Lower leg skin (tissue), 4 donors: ENCODE measurements at places on chromosomes 7 and 10.
A peak's percentile ranks its signal among the peaks of the same experiment; 100 is the strongest.

DNA sequence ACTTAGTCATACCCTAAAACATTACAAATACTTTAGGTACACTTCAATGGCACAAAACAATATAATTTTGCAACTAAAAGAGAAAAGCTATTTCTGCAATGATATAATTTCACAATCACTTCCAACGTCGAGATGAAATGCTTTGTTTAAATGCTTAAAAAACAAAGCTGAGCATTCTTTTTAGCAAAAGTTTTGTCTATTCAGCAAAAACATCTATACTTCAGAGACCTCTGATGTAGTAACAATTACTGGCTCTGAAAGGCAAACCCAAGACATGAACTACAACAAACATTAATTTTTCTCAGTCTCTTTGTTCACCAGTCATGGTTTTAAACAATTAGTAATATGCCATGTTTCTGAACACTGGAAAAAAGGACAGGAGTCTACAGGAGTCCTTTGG, 16.4 kb downstream of the OAT start:
- DNase-seq: no peak

GRCh38 chr10:121804460-121804859, 123.4 kb downstream of the ATE1 start:
- DNase-seq: no peak

- DNase-seq: no peak
Measured at GRCh38 chr7:19020711-19021110, 96.7 kb downstream of the TWIST1 start.

DNA sequence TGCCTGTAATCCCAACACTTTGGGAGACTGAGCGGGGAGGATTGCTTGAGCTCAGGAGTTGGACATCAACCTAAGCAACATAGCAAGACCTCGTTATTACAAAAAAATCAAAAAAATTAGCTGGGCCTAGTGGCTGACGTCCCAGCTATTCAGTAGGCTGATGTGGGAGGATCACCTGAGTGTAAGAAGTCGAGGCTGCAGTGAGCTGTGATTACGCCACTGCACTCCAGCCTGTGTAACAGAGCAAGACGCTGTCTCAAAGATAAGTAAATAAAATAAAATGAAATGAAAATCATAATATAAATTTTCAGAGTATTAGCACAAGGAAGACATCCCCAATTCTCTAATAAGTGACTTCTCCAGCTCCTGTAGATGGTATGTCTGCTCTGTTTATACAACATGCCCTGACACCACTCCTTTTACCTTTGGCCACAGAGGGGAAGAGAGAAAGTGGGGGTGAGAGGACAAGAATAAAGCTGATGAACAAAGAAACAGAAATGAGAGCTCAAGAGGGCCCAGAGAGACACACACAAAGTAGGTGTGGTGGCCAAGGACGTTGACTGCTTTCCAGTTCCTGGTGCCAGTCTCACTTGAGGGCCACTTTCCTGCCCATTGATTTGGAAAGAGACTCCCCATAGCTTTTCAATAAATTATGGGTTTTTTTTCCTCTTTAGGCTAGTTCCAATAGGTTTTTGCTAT, 62.9 kb downstream of the PTTG1IP2 start:
- DNase-seq: no peak

GRCh38 chr10:72790216-72790990, 98.5 kb downstream of the MCU start:
- no peak for DNase-seq

- DNase-seq: no peak
Measured at GRCh38 chr7:3517344-3517743, 216.3 kb downstream of the SDK1 start.

- DNase-seq: no peak
Measured at GRCh38 chr10:36089790-36090440, 447.8 kb upstream of the FZD8 start.

DNA sequence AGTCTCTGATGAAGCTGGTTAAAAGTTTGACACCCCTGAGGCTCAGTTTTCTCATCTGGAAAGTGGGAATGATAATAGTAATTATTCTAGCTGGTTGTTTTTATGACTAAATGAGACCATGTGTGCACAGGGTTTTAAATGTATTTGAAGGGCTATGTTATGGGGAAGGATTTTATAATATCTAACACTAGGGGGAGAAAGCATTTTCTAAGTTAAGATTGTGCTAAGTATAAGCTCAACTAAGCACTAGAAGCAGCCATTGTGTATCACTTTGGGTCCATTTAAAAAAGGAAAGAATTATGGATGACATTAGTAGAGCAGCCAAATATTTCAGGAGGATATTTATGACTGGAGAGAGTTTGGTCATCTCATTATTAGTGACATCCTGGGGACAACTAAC, 49.5 kb upstream of the CREB5 start:
- DNase-seq: no peak

DNA sequence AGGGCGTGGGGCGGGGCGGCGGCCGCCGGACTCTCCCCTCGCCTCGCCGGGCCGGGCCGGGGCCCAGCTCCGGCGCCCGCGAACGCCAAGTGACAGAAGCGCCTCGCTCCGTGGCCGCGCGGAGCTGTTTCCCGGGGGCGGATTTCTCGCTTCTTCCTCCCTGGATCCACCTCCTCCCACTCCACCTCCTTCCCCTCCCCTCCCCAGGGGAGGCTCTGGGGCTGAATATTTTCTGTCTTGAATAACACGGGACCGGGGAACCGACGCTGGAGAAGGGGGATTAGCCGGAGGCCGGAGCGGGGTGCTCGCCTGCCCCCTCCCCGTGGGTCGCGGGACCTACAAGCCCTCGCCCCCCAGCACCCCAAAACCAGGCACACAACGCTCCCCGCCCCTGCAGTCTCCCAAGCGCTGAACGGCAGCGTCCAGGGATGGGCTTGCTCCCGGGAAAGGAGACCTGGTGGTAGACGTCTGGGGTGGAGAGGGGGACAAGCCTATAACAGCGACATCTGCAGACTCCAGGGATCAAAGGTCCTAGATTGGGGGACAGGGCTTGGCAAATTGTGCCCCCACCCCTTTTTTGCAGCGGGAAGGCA, at the start of gene ARHGAP21:
Gene ARHGAP21, minus strand, starts transcription at position 100 of the 593 bp plus-strand sequence. CDS start 1,988 bp downstream, outside the sequence.
- peak; percentile 94 for DNase-seq

DNA sequence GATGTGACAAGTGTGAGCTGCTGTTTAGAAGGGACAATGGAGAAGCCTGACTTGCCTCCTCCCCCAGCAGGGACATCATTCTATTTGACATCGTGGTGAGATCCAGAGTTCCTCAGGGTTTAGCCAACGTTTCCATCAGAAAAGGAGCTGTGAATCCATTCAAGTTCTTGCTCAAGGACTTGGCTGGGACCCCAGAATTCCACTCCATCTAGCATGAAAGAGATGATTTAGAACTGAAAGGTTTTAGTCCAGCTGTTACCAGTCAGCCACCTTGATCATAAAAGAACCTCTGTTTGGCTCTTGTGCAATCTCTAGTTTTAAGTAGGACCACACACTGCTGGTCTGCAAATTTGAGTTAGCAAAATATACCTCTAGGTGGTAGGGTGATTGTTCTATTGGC, 337.6 kb downstream of the FRMD4A start:
- no peak for DNase-seq

DNA sequence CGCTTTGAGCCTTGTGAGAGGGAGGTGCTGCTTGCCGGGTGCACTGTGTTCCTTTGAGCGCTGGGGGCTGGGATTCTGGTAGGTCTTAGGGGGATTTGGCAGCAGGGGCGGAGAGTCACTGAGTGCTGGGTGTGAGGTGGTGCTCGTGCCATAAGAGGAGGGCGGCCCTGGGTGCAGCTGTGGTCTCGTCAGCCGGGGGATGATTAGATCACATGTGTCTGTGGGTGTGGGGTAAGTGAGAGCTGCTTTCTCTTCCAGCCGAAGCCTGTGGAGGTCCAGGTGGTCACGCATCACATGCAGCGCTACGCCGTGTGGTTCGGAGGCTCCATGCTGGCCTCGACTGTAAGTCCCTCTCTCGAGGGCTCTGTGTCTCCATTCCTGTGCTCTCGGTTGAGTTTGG, 93.7 kb downstream of the ACTR3B start:
- DNase-seq: no peak

GRCh38 chr10:132146941-132147915, 39.5 kb upstream of the DPYSL4 start:
- no peak for DNase-seq

DNA sequence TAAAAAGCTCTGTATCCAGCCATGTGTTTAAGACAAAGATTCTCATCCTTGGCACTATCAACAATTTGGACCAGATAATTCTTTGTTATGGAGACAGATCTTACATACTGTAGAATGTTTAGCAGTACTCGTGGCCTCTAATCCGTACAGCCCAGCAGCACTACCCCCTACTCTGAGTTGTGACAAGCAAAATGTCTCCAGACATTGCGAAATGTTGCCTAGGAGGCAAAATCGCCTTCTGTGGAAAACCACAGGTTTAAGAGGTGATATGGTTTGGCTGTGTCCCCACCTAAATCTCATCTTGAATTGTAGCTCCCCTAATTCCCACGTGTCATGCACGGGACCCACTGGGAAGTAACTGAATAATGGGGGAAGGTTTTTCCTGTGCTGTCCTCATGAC, 186.7 kb downstream of the CHCHD3 start:
- no peak for DNase-seq

- DNase-seq: no peak
Measured at GRCh38 chr10:75110006-75110632, 1.3 kb upstream of the SAMD8 start.

DNA sequence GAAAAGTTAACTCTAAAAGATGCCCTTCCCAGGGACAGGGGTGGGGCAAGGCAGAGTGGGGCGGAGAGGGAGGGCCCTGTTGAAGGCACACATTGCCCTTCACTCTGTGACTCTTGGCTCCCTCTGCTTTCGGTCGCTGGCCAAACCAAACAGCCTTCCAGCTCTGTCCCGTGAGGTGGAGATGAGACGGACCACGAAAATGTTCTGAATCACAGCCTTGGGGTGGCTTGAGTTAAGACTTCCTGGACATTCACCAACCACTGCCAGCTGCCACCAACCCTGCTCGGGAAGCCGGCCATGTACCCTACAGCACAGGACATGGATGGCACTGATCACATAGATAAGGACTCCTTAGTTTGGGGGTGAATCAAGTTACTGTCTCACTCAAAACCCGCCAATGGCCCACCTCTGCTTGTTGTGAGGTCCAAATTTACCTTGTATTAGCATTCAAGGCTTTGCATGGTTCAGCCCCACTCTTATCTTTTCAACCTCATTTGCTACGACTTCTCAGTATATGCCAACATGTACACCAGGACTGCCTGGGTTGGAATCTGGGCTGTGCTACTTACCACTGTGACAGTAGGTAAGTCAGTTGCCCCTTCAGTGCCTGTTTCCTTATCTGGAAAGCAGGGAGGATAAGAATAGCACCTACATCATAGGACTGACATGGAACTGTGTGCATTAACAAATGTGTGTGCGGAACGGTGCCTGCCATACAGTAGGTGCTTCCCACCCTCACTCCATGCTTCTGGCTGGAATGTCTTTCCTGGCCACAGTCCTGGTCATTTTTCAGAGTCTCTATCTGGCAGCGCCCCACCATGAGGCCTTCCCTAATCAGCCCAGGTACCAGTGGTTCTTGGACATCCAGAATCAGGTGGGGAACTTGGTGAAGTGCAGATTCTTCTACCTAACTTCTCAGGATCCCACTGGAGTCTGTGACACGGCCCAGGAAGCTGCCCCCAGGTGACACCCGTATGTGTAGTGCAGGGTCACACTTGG, 28.0 kb downstream of the ITPRIP start:
- no peak for DNase-seq

GRCh38 chr7:22094413-22095342, 149.0 kb upstream of the CDCA7L start:
- no peak for DNase-seq

DNA sequence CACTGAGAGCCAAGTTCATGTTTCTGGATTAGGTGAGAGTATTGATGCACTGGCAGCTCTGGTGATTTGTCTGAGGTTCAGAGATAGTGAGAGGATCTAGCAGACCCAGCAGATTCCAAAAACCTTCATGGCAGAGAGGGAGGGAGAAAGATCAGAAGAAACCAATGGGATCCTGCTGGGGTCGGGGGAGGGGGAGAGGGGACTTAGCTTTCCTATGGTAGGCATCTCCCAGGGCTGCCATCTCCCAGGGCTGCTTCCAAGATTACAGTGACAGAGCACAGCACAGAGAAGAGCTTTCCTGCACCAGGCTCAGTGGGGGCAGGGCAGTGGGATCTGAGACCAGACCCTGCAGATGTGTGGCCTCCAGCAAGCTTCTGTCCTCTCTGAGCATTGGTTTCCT, 76.8 kb upstream of the GDF10 start:
- no peak for DNase-seq

DNA sequence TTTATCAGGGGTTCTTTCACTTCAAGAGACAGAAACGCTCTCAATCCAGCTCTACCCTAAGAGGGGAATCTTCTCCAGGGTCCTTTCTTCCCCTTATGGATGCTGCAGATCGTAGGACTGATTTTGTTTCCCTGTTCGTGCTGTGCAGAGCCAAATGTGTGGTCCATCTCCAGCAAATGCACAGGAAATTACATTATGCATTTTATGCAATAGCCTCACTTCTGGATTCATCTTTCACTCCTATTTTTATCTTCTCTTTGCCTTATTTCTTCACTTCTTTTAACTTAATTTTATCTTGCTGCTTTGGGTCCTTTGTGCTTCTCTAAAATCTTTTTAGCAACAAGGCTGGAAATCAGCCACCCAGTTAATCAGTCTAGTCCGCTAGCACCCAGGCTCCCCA, 184.5 kb upstream of the INHBA start:
- no peak for DNase-seq

DNA sequence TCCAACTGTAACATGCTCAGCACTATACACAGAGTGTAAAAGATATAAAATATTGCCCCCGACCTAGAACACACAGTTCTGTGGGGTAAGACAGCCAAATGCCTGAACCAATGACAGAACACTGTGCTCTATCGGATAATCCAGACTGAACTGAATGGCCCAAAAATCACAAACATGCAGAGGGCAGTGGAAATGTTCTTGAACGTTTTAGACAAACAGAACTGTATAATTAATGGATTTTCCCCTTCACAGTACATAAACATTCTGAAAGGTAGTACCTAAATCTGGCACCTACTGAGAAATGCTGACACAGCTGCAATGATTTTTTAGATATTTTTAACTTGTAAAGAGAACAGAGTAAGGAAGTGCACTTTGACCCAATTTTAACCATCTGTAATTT, 33.4 kb downstream of the PARD3 start:
- DNase-seq: no peak

- no peak for DNase-seq
Measured at GRCh38 chr7:86748843-86749719, 105.4 kb downstream of the GRM3 start.

- no peak for DNase-seq
Measured at GRCh38 chr10:118955951-118956801, 73.3 kb upstream of the NANOS1 start.

- DNase-seq: no peak
Measured at GRCh38 chr10:118357841-118358240, 15.7 kb upstream of the FAM204A start.

DNA sequence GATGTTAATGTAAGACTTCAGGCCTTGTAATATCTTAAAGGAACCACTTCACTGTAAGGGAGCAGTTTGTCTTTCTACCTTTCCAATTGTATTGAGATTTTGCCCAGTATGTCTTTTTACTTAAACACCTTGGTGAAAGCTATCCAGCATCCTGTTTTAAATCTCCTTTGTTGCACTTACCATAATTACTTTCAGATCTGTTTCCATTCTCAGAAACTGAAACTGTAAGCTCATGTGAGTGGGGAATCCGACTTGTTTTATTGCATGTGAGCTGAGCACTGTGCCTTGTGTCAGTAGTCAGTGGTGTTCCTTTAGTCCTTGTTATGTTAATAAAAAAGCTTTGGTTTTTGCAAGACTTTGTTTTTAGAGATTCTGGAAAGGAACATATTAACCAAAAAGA, 42.2 kb downstream of the BMPR1A start:
- no peak for DNase-seq

GRCh38 chr10:70052462-70053217, at the start of gene MACROH2A2:
TSS of gene MACROH2A2 (plus strand) at chr10:70052846. CDS start at chr10:70075659, 22,813 bp downstream.
- peak; percentile 19 for DNase-seq

- no peak for DNase-seq
Measured at GRCh38 chr10:1638889-1639419, 98.4 kb downstream of the ADARB2 start.
